ENCODE measurements at places on chromosomes 4 and X. TPM values are rescaled to one million over a fixed set of nuclear protein-coding genes. Genes with fewer than 3 reads are reported as not detected.
A peak's percentile ranks its signal among the peaks of the same experiment; 100 is the strongest.

DNA sequence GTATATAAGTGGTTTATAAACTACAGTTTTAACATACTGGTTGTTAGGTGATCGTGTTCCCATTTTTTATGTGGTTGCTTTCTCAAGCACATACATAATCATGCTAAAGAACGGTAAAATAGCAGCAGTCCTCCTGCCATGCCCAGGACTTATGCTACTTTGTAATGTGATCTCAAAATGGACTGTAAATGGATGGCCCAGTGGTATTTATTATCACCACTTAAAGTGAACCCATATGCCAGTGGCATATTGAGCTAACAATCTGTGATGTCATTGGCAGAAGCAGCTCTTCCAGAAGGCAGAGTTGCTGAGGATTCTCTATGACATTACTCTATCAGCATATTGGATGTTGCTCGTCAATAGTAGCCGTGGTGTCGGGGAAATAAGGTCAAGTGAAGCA is 28.6 kb downstream of the ANK2 start:
- no peak overlapping the region for H3K4me3 ChIP-seq
- H3K4me1 ChIP-seq = no peaks in the 10 kb centered on the region
- no peak for DNase-seq
- H3K27ac ChIP-seq = no peak overlapping the region
- no peaks in the 10 kb centered on the region for H3K27me3 ChIP-seq

DNA sequence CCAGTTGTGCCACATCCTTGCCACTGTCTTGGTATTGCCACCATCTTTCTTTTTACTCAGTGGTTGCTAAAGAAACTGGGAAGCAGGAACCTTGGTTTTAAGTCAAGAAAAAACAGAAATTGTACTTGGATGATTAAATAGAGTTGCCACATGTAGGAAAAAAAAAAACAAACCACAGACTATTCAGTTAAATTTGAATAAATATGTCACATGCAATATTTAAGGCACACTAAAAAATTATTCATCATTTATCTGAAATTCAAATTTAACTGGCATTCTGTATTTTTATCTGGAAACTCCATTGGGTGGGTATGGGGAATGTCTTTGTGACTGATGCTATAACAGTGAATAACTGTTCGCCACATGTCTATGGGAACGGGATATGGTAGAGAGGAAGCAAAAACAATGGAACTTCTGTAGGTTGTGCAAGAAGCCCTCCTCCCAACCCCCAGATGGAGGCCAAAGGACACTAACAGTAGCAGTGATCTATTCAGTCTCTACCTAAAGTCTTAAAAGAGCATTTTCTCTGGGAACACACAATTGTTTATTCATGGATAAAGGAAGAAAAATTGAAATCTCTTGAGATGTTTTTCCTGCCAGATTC is 57.0 kb upstream of the PLAC8 start:
- peaks cover 19% of the 10 kb centered on the region for H3K27me3 ChIP-seq
- H3K4me1 ChIP-seq = peaks cover 22% of the 10 kb centered on the region
- DNase-seq = no peak

DNA sequence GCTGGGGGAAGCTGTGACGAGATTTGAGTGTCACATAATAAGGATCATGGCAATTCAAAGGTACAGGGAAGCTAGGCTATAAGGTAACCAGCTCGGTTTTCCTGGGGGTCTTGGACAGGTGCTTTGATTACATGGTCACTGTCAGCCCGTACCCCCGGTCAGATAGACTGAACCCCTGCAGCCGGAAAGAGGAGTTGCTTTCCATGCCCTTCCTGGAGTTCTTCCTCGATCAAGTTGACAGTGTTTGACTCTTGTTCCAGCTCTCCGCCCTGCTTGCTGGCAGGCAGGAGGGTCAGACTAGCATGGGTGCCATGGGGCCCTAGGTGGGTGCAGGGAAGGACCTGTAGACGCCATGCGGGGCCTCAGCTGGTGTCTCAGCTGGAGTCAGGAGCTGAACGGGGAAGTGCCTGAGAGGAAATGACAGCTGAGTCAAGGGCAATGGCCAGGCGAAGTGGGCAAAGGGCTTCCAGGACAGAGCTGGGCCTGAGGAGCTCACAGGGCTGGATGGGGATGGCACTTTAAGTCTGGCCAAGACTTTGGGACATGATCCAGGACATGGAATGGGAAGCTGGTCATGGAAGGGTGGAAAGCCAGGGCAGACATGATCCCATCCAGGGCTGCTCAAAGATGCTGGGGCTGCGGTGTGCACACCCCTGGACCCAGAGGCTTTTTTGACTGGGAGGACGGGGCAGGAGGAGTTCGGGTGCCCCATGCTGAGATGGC is 1.6 kb downstream of the TMEM187 start:
- H3K36me3 ChIP-seq = peaks cover 9% of the 10 kb centered on the region
- H3K27me3 ChIP-seq = no peaks in the 10 kb centered on the region
- DNase-seq = no peak

- peaks cover 48% of the 10 kb centered on the region for H3K4me1 ChIP-seq
- H3K27me3 ChIP-seq = no peaks in the 10 kb centered on the region
- peak overlapping the region; percentile 47 for H3K27ac ChIP-seq
Observed at GRCh38 chr4:142324572-142324971, 521.5 kb downstream of the INPP4B start.

Gene KLF8
- 15.2 TPM for total RNA-seq

DNA sequence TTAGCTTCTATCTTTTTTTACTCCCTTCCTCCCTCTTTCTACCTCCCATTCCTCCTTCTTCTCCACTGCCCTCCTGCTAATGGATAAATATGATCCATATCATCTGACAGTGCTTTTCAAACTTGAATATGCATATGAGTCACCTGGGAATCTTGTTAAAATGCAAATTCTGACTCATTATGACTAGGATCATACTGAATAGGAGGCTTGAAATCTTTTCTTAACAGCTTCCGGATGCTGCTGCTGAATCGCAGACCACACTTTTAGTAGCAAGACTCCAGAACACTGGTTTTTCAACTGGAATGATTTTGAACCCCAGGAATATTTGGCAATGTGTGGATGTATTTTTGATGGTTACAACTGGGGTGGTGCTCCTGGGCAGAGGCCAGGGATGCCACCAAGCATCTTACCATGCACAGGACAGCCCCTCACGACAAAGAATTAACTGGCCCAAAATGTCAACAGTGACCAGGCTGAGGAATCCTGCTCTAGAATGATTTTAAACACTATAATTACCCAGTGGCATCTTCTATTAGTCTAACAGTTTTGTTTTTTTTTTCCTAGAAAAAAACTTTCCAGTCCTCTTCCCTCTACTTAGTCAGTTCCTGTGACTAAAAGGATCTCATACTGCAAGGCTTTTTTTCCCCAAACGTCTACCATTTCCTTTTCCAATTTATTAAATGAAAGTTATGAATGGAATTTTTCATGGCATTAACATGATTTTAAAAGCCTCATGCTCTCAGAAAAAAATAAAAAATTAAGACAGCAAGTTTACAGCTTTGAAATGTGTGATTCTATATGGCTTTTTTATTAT is 10.6 kb upstream of the PYURF start:
- H3K4me3 ChIP-seq = no peak overlapping the region
- peaks cover 2% of the 10 kb centered on the region for H3K27me3 ChIP-seq
- no peaks in the 10 kb centered on the region for H3K4me1 ChIP-seq
- no peaks in the 10 kb centered on the region for H3K36me3 ChIP-seq
- no peak for DNase-seq

GRCh38 chr4:13990596-13991589 is 363.4 kb upstream of the BOD1L1 start:
- H3K4me1 ChIP-seq = no peaks in the 10 kb centered on the region
- H3K27me3 ChIP-seq = no peaks in the 10 kb centered on the region
- DNase-seq = no peak
- H3K4me3 ChIP-seq = no peak overlapping the region
- H3K27ac ChIP-seq = no peak overlapping the region
- no peaks in the 10 kb centered on the region for H3K36me3 ChIP-seq

GRCh38 chr4:149062997-149063396 is 620.8 kb upstream of the NR3C2 start:
- DNase-seq = no peak
- no peaks in the 10 kb centered on the region for H3K4me1 ChIP-seq
- H3K27me3 ChIP-seq = no peaks in the 10 kb centered on the region
- no peak overlapping the region for H3K27ac ChIP-seq
- H3K36me3 ChIP-seq = no peaks in the 10 kb centered on the region

GRCh38 chrX:40094041-40094899 is 3.5 kb downstream of the BCOR start:
- no peaks in the 10 kb centered on the region for H3K27me3 ChIP-seq
- H3K27ac ChIP-seq = peak overlapping the region; percentile 72
- peaks cover 17% of the 10 kb centered on the region for H3K36me3 ChIP-seq
- peak; percentile 57 for DNase-seq

- DNase-seq = no peak
- H3K27me3 ChIP-seq = no peaks in the 10 kb centered on the region
- no peak overlapping the region for H3K27ac ChIP-seq
- no peaks in the 10 kb centered on the region for H3K36me3 ChIP-seq
- H3K4me1 ChIP-seq = no peaks in the 10 kb centered on the region
Observed at GRCh38 chrX:87374324-87374723, 143.3 kb upstream of the KLHL4 start.

DNA sequence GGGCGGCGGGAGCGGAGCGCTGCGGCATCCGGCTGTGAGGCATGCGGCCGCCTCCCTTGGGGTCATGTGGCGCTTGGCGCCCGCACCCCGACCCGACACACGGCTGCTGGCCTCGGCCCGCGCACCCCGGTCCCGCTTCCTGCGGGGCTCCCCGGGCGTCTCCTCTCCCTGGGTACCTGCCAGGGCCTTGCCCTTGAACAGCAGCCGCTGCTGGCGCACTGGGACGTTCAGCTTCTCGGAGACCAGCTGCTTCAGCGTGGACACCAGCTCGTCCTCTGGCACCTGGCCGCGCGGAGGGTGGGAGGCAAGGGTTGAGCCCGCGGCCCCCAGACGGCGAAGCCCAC is 391 bp downstream of the UBL4A start:
- peaks cover 9% of the 10 kb centered on the region for H3K36me3 ChIP-seq
- H3K27me3 ChIP-seq = no peaks in the 10 kb centered on the region
- peak; percentile 26 for DNase-seq
- peak overlapping the region; percentile 67 for H3K4me3 ChIP-seq

DNA sequence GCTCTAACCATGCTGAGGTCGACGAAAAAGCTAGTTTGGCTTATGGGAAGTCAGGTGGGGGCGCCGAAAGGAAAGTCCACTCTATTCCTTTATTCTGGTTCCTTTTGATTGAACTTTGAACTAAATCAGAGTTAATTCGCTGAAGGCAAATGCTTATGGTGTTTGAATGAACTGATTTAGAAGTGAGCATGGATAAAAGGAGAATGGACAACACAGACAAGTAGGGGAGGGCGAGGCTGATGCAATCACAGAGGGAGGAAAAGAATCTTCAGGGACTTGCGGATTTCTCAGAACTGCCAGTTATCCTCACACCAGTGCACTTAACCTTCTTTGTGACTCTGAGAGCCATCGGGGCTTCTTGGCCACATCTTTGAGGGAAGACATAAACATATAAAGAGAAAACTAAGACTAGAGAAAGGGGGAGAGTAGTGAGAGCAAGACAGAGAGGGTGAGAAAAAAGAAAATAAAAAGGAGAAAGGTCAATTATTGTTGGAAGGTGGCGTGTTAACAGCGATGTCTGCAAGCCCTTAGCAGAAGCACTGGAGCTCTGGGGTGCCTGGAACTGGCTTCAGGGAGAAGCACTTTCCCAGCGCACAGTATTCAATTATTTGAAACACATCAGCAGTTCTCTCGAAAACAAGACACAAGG is 79.6 kb upstream of the PLAC1 start:
- no peaks in the 10 kb centered on the region for H3K36me3 ChIP-seq
- H3K4me1 ChIP-seq = no peaks in the 10 kb centered on the region
- H3K27me3 ChIP-seq = no peaks in the 10 kb centered on the region
- no peak for DNase-seq
- H3K4me3 ChIP-seq = no peak overlapping the region
- H3K27ac ChIP-seq = no peak overlapping the region

Gene SMIM31
- total RNA-seq = not detected

DNA sequence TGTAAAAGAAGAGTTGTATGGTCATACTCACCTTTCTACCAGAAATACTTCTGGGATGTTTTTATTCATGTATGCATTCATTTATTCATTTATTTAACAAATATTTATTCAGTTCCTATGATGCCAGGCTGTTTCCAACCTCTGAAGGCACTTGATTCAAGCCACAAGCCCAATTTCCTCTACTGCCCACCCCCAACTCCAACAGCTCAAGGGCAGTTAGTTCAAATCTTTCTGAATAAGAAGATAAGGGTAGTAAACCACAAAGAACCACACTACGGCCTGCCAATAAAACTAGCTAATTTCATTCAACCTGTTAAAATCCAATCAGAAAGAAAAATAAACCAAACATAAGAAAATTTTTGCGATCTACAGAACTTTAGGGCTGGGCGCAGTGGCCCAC is 31.2 kb downstream of the LRBA start:
- H3K36me3 ChIP-seq = peaks cover 12% of the 10 kb centered on the region
- peaks cover 15% of the 10 kb centered on the region for H3K4me1 ChIP-seq
- no peak for DNase-seq
- H3K27ac ChIP-seq = no peak overlapping the region
- no peak overlapping the region for H3K4me3 ChIP-seq
- H3K27me3 ChIP-seq = no peaks in the 10 kb centered on the region

Gene BEND4
- 0.19 TPM for total RNA-seq

GRCh38 chrX:47706575-47706974 is 47.6 kb upstream of the UXT start:
- H3K27me3 ChIP-seq = peaks cover 9% of the 10 kb centered on the region
- DNase-seq = no peak
- no peaks in the 10 kb centered on the region for H3K36me3 ChIP-seq
- no peak overlapping the region for H3K27ac ChIP-seq

- no peaks in the 10 kb centered on the region for H3K36me3 ChIP-seq
- no peak overlapping the region for H3K4me3 ChIP-seq
- no peak overlapping the region for H3K27ac ChIP-seq
- no peak for DNase-seq
Observed at GRCh38 chr4:93657527-93657926, 171.0 kb upstream of the ATOH1 start.

All from activated CD4-positive, alpha-beta T cell treated with anti-CD3 and anti-CD28 coated beads, Interleukin-2, amount 10 ng/mL, durations not matched to agents 7 days and 5 days (primary cell).